ENCODE measurements at places on chromosomes 11 and 22. TPM values are rescaled to one million over a fixed set of nuclear protein-coding genes. Genes with fewer than 3 reads are reported as not detected.
A peak's percentile ranks its signal among the peaks of the same experiment; 100 is the strongest.

Gene PANX2
- total RNA-seq, result not detected

Gene CHRM1
- total RNA-seq, result not detected

Gene RTN4RL2
- total RNA-seq, result 0.42 TPM

Gene MRPL48
- total RNA-seq, result 20.4 TPM

Gene ADAMTS8
- total RNA-seq, result 1.7 TPM

DNA sequence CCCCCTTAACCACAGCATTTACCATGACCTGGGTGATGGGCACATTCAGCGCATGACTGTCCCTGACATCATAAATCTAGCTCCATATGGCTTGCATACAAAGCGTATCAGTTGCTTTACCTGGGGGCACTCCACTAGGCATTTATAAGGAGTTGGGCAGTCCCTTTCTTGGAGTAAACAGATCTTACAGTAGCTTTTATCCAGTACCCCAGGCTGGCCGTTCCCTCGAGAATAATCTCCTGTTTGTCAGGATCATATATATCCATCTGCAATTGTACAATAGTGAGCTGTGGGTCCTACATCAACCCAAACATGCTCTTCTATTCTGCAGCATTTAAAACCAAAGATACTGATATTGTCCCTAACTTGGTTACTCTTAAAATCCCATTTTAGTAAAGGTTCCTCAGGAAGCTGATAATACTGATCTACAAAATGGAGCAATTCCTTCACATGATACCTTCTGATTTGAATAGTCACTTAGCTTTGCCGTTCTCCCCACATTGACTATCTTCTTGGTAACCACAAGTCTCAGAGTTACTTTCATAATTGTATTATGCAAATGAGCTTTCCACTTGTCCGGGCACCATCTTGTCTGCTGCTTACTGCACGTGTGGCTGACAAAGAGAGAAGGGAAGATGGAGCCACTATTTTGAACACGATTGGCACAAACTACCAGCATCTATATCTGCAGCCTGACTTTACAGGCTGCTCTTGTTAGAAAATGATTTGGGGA is 205.0 kb downstream of the CWF19L2 start:
- DNase-seq, result no peak

DNA sequence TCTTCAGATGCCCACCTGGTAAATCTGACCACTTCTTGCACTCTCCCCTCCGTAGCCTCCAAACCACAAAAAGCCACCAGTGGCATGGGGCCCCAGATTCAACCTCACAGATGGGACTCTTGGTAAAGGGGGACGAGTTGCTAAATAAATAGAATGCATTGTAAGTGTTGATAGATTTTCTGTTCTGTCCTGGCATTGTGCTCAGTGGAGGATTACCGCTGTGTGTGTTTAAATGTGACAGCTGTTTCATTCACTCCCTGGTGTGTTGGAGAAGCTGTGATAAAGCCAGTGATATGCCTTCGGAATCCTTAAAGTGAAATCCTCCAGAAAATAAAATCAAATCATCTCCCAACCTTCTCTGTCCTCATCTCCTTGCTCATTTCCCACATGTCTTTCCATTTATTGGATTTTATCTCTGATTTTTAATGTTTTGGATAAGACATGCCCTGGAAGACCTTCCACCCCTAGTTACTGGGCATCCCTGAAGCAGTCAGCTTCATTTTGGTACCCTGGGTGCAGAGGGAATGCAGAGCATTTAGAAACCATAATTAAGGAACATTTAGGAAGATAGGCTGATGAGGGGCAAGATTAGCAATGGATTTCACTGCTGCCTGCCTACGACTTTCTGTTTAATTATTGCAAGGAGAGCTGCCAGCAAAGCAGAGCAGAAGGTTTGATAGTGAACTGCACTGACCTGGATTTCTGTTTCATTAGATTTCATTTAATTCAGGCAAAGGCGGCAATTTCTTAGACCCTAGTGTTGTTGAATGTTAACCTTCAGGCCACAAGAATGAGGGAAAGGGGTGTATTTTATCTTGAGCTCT is 460.9 kb upstream of the KIRREL3 start:
- DNase-seq, result no peak

- no peak for DNase-seq
Measured at GRCh38 chr11:44139565-44140330, 44.3 kb downstream of the EXT2 start.

- no peak for DNase-seq
Measured at GRCh38 chr11:62514151-62514550, 32.5 kb downstream of the AHNAK start.

DNA sequence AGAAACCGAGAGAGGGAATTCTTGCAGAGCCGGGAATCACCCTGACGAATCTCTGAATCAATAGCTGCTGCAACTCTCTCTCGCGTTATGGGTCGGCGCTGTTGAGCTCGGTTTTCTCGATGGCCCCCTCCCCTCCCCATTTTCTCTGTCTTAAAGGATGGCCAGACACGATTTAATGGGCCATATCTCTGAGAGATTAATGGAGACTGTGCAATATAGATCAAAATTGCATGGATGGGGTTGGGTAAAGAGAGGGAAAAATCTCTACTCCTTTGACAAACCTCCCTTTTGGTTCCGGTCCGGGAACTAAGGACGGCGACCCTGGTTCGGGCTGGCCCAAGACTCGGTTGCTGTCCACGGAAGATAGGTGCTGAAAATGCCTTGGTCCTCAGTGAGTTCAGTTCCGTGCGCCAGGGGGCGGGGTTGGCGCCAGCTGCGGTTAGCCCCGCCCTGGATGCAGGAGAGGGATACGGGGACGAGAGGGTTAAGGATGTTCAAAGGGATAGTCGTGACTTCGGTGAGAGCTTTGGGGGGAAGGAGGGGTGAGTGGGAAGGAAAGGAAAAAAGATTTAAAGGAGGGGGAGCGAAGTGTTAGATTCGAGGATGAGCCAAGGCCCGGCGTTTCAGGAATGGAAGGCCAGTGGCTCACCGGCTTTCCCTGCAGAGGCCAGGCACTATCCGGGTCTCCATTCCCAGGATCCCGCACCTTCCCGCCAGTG is 103.6 kb upstream of the HSD17B12 start:
- DNase-seq, result peak; percentile 26

GRCh38 chr11:63916837-63917691 is at the start of gene RCOR2:
TSS of gene RCOR2 (minus strand) at chr11:63917164. CDS start at chr11:63916456, 708 bp downstream.
- peak; percentile 47 for DNase-seq

GRCh38 chr11:2927121-2927800 is 2.0 kb downstream of the PHLDA2 start:
- DNase-seq, result no peak

All from tibial nerve (tissue), 4 donors.